ENCODE measurements at places on chromosomes 6 and 20.

GRCh38 chr20:43835944-43836508 lies 78.6 kb upstream of the TOX2 start:
- H3K36me3 ChIP-seq = no peaks in the 10 kb centered on the region
- no peaks in the 10 kb centered on the region for H3K27me3 ChIP-seq
- no peak for DNase-seq
- no peak overlapping the region for H3K4me3 ChIP-seq
- no peaks in the 10 kb centered on the region for H3K4me1 ChIP-seq

DNA sequence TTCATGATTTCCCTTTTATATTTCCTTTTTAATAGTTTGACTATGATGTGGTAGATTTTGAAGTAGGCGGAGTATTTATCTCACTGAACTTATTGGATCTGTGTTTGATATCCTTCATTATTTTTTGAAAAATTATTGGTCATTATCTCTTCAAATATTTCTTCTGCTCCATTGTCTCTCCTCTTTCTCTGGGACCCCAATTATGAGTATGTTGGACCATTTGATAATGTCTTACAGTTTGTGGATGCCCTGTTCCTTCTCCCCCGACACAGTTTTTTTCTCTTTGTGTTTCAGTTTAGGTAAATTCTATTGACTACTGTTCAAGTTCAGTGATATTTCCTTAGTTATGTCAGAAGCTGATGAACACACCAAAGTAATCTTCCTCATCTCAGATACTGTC lies 49.4 kb upstream of the COL10A1 start:
- no peak for DNase-seq
- no peak overlapping the region for H3K4me3 ChIP-seq
- no peaks in the 10 kb centered on the region for H3K27me3 ChIP-seq
- H3K4me1 ChIP-seq = no peaks in the 10 kb centered on the region

- H3K4me1 ChIP-seq = peaks cover 10% of the 10 kb centered on the region
- H3K4me3 ChIP-seq = no peak overlapping the region
- H3K36me3 ChIP-seq = no peaks in the 10 kb centered on the region
- H3K27ac ChIP-seq = no peak overlapping the region
Observed at GRCh38 chr20:63518351-63518861, 2.2 kb upstream of the PPDPF start.

- DNase-seq = no peak
- H3K36me3 ChIP-seq = no peaks in the 10 kb centered on the region
- H3K4me1 ChIP-seq = no peaks in the 10 kb centered on the region
- no peak overlapping the region for H3K4me3 ChIP-seq
- H3K27me3 ChIP-seq = no peaks in the 10 kb centered on the region
Observed at GRCh38 chr6:132598473-132598872, 8.9 kb upstream of the TAAR5 start.

GRCh38 chr20:8601542-8601912 lies 467.4 kb upstream of the PLCB4 start:
- H3K27me3 ChIP-seq = no peaks in the 10 kb centered on the region
- no peak overlapping the region for H3K27ac ChIP-seq
- no peaks in the 10 kb centered on the region for H3K36me3 ChIP-seq
- no peak overlapping the region for H3K4me3 ChIP-seq

DNA sequence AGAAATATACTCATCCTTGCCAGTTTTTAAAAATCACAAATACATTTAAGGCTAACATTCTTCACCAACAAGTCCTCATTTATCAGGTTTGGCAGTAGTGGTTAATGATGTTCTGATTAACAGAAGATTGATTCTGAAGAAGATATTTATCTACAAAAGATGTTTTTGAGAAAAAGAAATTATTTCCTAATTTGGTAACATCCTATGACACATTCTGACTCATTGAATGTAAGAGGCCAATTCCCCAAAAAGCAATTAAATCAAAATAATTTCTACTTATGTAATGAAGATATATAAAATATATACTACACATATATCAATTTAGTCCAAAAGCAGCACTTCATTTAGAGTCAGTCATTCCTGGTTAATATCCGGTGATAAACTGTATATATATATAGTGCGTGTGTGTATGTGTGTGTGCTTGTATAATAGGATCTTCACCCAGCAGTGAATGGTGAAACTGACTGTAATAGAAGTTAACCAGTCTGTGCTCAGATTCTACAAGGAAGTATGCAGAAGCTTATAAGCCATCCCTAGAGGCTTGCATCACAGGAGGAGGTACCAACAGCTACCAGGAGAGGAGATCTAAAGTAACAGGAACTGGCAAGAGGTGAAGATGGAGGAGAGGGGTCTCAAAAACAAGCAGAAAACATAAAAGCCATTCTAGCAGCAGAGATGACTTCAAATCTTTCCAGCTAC lies 82.9 kb upstream of the MARCKS start:
- no peaks in the 10 kb centered on the region for H3K4me1 ChIP-seq
- no peak overlapping the region for H3K27ac ChIP-seq
- no peaks in the 10 kb centered on the region for H3K27me3 ChIP-seq
- no peaks in the 10 kb centered on the region for H3K36me3 ChIP-seq

DNA sequence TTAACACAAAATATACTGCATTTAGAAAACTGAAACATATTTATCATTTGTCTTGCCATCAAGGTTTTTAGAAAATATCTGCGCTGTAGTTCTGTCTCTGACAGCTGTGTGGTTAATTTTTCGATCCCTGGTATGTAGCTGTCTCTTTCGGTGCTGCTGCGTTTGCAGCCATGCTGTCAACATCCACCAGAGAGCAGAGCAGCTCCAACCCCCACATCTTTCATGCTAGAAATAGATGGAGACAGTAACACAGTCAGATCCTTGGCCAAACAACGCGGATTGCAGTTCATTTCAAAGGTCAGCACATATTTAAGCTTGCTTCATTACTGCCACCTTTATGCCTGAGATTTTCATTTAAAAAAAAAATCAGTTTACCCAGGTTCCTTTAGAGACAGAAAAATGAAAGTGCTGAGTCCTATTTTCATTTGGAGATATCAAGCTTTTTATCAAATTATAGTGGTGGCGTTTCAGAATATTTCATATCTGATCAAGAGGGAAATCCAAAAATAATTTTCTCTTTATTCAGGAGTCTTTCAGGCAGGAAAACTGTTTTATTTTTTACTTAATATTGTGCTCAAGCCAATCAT lies 157.7 kb upstream of the MMS22L start:
- DNase-seq = no peak
- no peaks in the 10 kb centered on the region for H3K27me3 ChIP-seq
- no peak overlapping the region for H3K4me3 ChIP-seq
- H3K4me1 ChIP-seq = no peaks in the 10 kb centered on the region
- no peaks in the 10 kb centered on the region for H3K36me3 ChIP-seq
- no peak overlapping the region for H3K27ac ChIP-seq

DNA sequence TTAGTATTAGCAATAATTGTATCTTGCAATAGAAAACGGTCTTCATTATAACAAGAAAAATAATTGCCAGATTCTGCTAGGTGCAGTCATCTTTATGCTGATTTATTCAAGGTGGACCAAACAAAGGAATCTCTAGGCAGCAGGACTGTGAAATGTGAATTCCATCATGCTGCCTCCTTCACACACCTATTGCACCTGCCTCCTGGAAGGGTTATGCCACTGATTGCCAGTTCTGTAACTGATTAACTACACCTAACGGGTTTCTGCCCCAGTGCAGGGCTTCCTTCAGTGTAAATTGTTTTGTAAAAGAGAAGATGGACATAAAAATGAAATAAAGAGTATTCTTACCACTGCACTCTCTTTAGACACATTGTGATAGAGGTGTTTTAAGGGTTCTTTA lies 96.1 kb downstream of the FOXO3 start:
- peaks cover 32% of the 10 kb centered on the region for H3K4me1 ChIP-seq
- H3K27me3 ChIP-seq = no peaks in the 10 kb centered on the region
- no peak for DNase-seq
- H3K27ac ChIP-seq = no peak overlapping the region
- H3K4me3 ChIP-seq = peak overlapping the region; percentile 23

DNA sequence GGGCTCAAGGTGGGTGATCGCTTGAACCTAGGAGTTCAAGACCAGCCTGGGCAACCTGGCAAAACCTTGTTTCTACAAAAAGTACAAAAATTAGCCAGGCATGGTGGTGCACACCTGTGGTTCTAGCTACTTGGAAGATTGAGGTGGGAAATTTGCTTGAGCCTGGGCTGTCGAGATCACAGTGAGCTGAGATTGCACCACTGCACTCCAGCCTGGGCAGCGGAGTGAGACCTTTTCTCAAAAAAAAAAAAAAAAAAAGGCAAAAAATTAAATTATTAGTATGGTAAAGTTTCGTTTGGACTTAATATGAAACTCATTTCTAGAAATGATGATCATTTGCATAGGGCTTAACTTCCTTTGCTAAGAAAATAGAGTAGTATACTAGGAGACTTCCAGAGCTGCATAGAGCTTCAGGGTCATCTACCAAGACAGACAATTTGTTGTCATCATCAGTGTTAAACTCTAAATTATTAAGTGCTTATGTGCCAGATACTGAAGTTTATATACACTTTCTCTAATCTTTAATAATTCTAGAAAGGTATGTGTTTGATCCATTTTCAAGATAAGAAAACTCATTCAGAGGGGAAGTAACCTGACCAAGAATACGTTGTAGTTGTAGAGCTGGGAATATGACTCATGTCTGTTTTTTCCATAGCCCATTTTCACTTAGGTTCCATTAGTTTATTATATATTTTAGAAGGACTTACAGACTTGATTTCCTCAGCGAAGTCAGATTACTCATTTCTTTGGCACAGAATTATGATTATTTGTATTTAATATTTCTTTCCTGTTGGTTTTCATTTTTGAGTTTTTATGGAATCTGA lies 84.5 kb downstream of the SLC16A10 start:
- H3K27ac ChIP-seq = no peak overlapping the region
- H3K4me1 ChIP-seq = no peaks in the 10 kb centered on the region
- H3K27me3 ChIP-seq = no peaks in the 10 kb centered on the region
- no peak for DNase-seq

Data from ovary (tissue), 10 donors.